ENCODE measurements at places on chromosomes 6 and 20. TPM values are rescaled to one million over a fixed set of nuclear protein-coding genes. Genes with fewer than 3 reads are reported as not detected.

Gene TP53TG5
- not detected for total RNA-seq

Gene SRSF12
- total RNA-seq: 0.17 TPM

DNA sequence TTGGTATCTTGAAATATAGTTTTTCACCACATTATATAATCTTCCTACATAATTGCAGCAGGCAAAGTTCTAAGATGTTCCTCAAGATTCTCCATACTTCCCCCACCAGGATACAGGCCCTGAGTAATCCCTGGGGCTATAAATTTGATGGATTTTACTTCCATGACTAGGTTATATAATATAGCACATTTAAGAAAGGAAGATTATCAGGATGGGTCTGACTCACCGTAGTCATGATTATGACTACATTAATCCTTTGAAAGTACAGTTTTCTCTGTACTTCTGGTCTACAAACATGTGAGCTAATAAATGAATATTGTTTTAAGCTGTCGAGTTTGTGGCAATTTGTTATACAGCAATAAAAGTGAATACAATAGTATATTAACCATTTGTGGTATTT lies 122.5 kb downstream of the MACROD2 start:
- H3K4me1 ChIP-seq: no peaks in the 10 kb centered on the region
- H3K4me3 ChIP-seq: no peak overlapping the region
- H3K27ac ChIP-seq: no peak overlapping the region
- no peak for DNase-seq
- no peaks in the 10 kb centered on the region for H3K27me3 ChIP-seq
- no peaks in the 10 kb centered on the region for H3K36me3 ChIP-seq

Gene RFX6
- not detected for total RNA-seq

DNA sequence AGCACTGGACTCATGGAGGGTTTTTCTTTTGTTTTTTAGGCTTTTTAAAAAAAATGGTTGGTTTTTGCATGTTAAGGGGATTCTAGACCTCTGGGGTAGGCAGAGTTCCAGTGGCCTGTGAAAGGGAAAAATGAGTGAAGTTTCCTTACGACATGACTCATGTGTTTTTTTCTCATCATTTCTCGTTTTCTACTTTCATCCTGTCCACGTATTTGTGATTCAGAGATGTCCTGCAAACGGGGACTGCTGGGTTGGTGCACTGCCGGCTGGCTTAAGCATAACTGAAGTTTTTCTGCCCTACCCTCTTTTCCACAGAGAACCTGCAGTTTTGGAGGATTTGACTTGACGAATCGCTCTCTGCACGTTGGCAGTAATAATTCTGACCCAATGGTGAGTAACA lies 182.3 kb downstream of the SASH1 start:
- no peaks in the 10 kb centered on the region for H3K4me1 ChIP-seq
- DNase-seq: no peak
- H3K27me3 ChIP-seq: no peaks in the 10 kb centered on the region
- H3K4me3 ChIP-seq: no peak overlapping the region
- no peaks in the 10 kb centered on the region for H3K36me3 ChIP-seq

DNA sequence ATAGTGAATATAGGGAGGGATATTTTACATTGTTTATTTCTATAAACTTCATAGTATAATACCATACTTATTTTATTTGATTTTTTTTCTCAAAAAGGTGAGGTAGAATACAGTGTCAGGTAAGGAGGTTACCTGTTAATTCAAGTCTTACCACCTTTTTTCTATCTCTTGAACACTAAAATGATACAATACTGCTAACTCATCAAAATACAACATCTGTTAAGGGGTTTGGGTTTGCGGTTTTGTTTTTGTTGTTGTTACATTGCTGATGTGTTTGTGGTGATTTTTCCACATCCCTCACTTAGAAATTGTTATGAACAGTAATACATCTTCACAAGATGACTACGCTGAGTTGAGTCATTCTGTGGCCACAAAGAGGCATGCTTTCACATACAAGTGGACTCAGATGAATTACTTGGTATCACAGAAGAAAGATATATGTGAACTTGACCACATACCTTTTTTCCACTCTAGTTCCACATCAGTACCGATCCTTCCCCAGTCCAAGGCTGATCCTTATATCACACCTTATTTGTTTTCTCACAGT lies 139.4 kb upstream of the ID4 start:
- H3K27ac ChIP-seq: no peak overlapping the region
- no peak for DNase-seq
- H3K4me3 ChIP-seq: no peak overlapping the region

DNA sequence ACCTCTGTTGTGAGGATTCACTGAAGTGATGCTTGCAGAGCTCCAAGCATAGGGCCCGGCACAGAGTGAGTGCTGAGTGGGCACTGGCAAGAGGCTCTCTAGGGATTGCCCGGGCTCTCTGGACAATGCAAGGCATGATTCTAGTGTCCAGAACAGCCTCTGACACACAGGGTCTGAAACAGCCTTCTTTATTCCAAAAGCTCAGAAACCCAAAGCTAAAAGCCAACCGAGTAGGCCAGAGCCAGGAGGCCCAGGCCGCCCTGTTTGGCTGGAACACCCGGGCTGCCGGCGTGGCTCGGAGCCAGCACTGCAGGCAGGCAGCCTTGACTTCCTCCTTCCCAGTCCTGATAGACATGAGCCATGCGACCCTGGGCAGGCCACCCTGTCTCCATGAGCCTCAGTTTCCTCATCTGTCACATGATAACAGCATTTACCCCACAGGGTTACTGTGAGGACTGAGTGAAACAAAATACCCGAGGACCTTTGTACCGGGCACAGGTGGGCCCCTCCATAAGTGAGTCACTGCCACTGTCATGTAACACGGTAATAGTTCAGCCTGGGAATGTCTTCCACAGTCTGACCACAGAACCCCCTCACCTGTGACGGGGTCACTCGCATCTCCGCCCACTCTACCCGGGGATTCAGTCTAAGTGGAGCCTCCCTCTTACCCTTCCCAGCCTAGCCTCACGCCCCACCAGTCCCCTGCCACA lies 51.5 kb downstream of the PTPRT start:
- H3K27ac ChIP-seq: no peak overlapping the region
- peak; percentile 74 for DNase-seq
- no peaks in the 10 kb centered on the region for H3K27me3 ChIP-seq
- no peak overlapping the region for H3K4me3 ChIP-seq

- H3K4me3 ChIP-seq: no peak overlapping the region
- no peaks in the 10 kb centered on the region for H3K27me3 ChIP-seq
Observed at GRCh38 chr6:14265049-14266021, 147.8 kb downstream of the CD83 start.

DNA sequence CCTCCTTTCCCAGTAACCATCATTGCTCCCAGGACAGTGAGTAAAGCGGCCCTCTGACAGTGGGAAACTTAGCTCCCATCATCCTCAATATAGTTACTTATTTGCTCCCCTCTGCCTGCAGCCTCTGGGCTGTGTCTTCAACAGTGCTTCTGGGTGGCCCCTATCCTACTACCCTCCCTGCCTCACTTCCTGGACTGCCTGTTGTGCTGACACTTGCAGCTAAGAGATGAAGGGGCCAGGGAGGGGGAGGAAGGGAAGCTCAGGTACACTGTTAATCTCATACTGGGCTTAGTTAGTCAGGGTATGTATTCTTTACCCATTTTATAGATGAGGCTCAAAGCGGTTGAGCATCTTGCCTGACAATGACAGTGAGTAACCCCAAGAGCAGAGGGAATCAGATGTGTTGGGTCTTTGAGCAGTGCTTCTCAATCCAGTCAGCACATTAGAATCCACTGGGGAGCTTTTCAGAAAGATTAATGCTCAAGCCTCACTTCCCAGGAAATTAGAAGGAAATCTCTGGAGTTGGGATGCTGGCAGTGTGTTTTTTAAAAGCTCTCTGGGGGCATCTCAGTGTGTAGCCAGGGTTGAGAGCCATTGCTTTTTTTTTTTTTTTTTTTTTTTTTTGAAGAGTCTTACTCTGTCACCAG lies 27.1 kb upstream of the KCNK5 start:
- no peak overlapping the region for H3K4me3 ChIP-seq
- no peaks in the 10 kb centered on the region for H3K4me1 ChIP-seq
- no peak for DNase-seq
- no peaks in the 10 kb centered on the region for H3K36me3 ChIP-seq

Gene RAB44
- total RNA-seq: 0.76 TPM

Gene HLA-DRB5
- 7.3 TPM for total RNA-seq

DNA sequence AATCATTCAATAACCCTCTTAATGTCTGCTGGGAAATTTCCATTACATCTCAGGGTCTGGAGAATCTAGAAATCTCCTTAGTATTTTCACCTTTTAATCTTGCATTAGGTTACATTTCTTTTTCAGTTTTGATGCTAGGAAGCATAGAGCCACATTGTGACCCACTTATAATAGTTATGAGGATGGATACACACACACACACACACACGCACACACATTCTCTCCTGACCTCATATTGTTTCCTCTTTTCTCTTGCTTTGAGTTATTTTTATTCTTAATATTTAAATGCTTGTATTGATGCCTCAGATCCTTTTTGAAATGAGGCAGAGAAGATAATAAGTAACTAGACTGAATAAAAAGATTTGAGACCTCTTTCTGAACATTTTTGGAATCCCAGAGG lies 128.4 kb downstream of the KLHL32 start:
- no peak overlapping the region for H3K4me3 ChIP-seq
- H3K36me3 ChIP-seq: no peaks in the 10 kb centered on the region
- H3K27me3 ChIP-seq: no peaks in the 10 kb centered on the region

DNA sequence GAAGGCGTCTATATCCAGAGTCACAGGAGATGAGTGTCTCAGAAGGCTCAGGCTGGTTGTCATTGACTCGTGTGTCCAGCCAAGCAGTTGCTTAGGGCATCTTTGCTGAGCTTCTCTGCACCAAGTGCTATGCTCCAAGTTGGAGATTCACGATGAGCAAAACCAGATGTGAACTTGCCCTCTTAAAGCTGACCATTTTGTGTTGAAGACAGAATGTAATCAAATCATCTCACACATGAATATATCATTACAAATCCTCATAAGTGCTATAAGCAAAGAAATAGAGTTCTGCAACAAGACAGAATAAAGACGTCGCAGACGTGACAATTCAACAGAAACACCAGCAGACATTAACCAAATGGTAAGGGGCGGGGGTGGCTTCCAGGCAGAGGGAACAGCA lies 103.9 kb downstream of the ALDH8A1 start:
- H3K4me1 ChIP-seq: no peaks in the 10 kb centered on the region
- no peak for DNase-seq
- no peak overlapping the region for H3K4me3 ChIP-seq
- no peaks in the 10 kb centered on the region for H3K36me3 ChIP-seq
- no peaks in the 10 kb centered on the region for H3K27me3 ChIP-seq
- H3K27ac ChIP-seq: no peak overlapping the region

Gene WDR46
- total RNA-seq: 21.1 TPM

- peaks cover 50% of the 10 kb centered on the region for H3K4me1 ChIP-seq
- H3K4me3 ChIP-seq: peak overlapping the region; percentile 81
- peak overlapping the region; percentile 99 for H3K27ac ChIP-seq
- H3K27me3 ChIP-seq: no peaks in the 10 kb centered on the region
- DNase-seq: no peak
Observed at GRCh38 chr20:46089167-46089416, 670 bp downstream of the NCOA5 start.

- peak overlapping the region; percentile 82 for H3K27ac ChIP-seq
- H3K4me1 ChIP-seq: peaks cover 12% of the 10 kb centered on the region
- DNase-seq: peak; percentile 83
- H3K27me3 ChIP-seq: no peaks in the 10 kb centered on the region
Observed at GRCh38 chr6:150418827-150419594, 50.2 kb downstream of the IYD start.

- no peaks in the 10 kb centered on the region for H3K27me3 ChIP-seq
- no peak overlapping the region for H3K4me3 ChIP-seq
- H3K27ac ChIP-seq: no peak overlapping the region
- no peak for DNase-seq
Observed at GRCh38 chr6:148440016-148440415, 97.4 kb downstream of the SASH1 start.

DNA sequence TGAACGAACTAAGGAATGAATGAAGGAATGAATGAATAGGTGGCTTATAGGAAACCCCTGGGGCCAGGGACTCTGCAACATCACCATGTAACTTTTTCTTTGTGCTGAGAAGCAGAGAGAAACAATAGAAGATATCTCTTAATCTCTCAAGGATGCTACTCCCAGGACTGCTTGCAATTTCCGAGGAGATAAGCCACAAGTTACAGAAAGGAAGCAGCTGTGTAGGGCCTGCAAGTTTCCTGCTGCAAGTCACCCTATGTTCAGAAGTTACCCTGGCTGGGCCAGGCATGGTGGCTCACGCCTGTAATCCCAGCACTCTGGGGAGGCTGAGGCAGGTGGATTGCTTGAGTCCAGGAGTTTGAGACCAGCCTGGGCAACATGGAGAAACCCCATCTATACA lies 7.3 kb upstream of the MAVS start:
- H3K4me3 ChIP-seq: no peak overlapping the region
- DNase-seq: no peak
- peaks cover 10% of the 10 kb centered on the region for H3K4me1 ChIP-seq

Gene OTOR
- not detected for total RNA-seq

DNA sequence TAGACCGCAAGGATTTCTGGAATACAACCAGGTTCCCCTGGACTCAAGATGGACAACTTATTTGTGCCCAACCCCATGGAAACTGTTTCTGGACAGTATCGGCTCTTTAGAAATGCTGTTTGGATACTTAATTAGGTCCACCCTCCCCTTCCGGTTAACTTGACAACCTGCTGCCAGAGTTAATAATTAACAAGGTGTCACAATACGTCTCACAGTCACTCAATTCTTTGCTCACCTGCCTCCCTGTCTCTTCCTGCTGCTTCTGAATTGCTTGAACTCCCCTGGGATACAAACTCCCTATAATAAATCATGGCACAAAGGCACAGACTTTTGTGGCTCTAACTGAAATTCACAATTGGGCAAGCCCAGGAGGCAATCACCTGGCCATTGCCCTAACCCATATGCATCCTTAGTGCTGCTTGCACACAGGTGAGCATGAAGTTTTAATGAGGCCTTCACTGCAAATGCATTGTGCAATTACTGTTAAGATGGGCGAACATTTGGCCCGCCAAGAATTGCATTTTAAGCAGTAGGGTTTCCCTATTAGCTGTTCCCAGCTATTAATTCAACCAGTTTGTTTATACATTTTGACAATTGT lies 504.4 kb upstream of the NOX3 start:
- no peaks in the 10 kb centered on the region for H3K4me1 ChIP-seq
- H3K36me3 ChIP-seq: no peaks in the 10 kb centered on the region
- no peak overlapping the region for H3K27ac ChIP-seq
- no peak for DNase-seq

Measured in upper lobe of left lung (tissue), 6 donors.